ENCODE measurements at places on chromosomes 7 and 10.

- ATAC-seq: no peak
These were observed 98.3 kb upstream of the PRSS58 start for GRCh38 chr7:142356166-142356565.

DNA sequence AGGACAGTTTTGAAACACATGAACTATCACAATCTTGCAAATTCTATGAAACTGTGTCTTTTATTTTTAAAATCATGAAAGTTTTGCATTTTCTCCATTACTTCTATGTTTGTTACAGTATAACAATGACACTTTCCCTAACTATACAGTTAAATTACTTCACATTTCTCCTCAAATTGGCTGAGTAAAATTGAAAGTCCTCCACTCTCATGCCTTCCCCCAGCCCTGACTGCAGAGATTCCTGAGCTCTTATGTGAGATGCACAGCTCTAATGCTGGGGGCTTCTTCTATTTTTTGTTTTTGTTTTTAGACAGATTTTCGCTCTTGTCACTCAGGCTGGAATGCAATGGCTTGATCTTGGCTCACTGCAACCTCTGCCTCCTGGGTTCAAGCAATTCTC is 22.7 kb upstream of the MAP3K8 start:
- no peak for ATAC-seq

DNA sequence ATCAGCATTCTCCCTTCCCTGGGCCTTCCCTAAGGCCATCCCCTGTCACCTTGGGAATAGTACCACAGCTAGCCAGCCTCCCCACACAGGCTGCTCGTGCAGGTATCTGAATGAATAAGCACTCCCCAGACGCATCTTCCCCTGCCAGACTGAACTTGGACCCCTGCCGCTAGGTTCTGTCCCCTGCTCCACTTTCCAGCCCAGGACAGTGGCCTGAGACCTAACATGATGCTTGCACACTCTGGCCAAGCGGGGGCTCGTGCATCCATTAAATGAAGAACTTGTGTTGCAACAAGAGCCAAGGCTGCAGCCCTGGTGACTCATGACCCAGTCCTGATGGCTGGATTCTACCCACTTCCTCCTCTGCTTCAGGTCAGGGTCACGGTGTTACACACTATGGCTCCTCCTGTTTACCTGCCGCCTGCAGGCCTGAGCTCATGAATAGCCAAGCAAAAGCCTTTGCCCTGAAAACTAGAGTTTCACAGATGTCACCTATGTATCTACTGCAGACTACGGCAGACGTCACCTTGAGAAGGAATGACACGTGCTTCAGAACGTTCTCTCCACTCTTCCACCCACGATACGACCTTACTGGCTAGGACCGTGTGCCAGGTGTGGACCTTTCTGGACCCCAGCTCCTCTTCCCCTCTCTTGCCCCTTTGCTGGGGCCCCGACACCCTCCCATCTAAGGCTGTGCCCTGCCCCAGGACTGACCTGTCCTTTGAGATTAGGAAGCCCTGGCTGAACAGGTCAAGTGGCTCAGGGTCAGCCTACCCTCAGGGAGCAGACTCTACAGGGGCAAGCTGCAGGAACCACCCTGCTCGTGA is 6.5 kb downstream of the ASB13 start:
- peak; percentile 95 for ATAC-seq

DNA sequence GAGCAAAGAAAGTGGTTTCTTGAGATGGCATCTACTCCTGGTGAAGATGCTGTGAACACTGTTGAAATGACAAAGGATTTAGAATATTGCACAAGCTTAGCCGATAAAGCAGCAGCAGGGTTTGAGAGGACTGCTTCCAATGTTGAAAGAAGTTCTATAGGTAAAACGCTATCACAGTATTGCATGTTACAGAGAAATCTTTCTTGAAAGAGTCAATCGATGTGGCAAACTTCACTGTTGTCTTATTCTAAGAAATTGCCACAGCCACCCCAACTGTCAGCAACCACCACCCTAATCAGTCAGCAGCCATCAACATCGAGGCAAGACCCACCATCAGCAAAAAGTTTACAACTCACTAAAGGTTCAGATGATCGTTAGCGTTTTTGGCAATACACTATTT is 59.9 kb downstream of the SLC29A4 start:
- ATAC-seq: no peak

DNA sequence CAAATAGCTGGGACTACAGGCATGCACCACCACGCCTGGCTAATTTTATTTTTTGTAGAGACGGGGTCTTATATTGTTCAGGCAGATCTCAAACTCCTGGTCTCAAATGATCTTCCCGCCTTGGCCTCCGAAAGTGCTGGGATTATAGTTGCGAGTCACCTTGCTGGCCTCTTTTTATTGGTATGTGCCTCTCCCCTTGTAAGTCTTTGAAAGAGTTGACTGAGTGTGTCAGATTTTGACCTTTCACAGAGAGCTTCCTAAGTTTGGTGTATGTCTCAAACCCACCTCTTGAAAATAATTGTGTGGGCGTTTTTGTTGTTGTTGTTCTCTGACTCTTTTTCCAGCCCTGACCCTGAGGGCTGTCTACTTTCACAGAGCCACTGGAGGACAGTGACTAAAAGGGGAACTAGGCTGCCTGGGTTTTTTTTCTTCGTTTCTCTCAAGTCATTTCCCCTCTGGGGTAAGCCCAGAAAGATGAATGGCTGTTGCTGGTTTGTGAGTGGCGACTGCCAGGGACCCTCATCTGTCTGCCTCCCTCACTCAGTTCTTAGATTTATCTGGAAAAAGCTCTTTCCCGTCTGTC is 262.8 kb downstream of the ZEB1 start:
- no peak for ATAC-seq

DNA sequence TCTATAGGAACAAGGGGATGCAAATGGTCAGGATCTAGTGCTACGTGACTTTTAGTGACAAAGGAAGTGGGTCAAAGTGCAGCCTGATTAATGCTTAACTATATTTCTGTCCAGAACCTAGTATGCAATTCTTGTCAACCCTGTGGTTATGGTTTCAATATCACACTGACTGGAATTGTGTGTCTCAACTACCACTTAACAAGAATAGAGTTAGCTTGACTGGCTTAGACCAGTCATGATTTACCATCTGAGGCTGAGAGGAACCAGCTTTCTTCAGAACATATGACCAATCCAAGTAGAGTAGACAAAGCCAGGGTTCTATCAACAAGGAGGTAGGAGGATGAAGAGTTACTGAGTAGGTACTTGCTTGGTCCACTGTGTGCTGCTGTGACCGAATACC is 54.4 kb downstream of the MYPN start:
- ATAC-seq: no peak

GRCh38 chr10:79148452-79149344 is 79.9 kb downstream of the ZMIZ1 start:
- ATAC-seq: peak; percentile 57

- ATAC-seq: no peak
These were observed 153.6 kb downstream of the CELF2 start for GRCh38 chr10:11170993-11171851.

DNA sequence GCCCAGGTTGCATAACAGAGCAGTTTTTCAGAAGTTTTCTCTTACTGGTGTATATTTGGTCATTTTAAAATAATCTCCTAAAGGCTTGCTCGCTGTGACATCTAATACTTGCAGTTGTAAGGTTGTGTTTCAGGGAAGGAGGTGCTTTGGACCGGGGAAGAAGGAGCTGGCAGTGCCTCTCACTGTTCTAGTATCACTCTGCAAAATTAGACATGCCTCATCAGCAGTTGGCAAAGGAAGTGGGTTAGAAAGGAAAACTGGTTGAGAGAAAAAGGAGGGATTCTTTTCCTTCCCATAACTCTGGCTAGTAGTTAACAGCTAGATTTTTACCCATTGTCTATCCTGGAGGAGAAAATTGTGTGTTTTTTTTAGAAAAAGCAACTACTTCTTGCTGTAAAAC is 34.8 kb downstream of the CUL1 start:
- no peak for ATAC-seq

GRCh38 chr10:130023454-130024230 is 59.6 kb upstream of the EBF3 start:
- ATAC-seq: no peak

DNA sequence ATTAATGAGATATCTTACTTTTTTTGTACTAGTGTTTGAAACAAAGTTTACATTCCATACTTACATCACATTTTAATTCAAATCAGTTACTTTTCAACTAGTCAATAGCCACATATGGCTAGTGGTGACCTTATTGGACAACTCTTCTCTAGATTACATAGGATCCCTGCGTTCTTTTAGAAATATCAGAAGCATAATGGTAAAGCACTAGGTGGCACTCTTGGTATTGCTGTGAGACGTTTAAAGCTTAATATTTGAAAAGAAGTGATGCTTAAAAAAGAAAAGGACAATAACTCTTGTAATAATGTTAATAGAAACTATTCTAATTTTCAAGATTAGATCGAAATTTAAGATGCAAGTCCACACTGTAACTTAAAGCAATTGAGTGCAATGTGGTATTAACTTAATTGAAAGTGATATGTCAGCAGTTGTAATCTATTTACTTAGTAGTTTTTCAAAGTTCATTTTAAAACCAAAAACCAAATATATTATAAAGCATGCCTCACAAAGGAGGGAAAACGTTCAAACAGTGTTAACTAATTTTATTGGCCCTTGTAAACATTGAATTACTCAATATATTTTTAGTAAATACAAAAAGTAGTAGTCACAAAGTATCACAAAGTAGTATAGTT is 339.1 kb downstream of the ATRNL1 start:
- no peak for ATAC-seq

DNA sequence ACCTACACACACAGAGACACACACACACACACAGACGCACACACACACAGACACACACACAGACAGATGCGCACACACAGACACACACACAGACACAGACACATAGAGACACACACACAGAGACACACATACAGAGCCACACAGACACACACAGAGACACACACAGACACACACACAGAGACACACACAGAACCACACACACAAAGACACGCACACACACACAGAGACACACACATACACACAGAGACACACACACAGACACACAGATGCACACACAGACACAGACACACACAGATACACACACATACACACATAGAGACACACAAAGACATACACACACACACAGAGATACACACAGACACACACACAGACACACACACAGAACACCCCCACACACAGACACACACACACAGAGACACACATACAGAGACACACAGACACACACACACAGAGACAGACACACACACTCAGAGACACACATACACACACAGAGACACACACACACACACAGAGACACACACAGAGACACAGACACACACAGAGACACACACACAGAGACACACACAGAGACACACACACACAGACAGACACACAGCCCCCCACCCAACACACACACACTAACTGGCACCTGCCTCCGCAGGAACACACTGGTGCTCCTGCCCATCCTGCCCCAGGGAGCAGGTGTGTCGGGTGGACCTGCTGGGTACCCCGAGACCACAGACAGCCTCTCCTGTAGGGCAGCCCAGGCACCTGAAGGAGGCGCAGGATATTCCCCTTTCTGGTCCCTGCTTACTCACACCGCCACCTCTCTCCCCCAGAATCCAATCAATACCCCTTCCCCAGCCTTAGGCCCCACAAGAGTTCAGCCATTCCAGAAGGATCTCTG is 5.4 kb upstream of the FZD9 start:
- ATAC-seq: no peak

DNA sequence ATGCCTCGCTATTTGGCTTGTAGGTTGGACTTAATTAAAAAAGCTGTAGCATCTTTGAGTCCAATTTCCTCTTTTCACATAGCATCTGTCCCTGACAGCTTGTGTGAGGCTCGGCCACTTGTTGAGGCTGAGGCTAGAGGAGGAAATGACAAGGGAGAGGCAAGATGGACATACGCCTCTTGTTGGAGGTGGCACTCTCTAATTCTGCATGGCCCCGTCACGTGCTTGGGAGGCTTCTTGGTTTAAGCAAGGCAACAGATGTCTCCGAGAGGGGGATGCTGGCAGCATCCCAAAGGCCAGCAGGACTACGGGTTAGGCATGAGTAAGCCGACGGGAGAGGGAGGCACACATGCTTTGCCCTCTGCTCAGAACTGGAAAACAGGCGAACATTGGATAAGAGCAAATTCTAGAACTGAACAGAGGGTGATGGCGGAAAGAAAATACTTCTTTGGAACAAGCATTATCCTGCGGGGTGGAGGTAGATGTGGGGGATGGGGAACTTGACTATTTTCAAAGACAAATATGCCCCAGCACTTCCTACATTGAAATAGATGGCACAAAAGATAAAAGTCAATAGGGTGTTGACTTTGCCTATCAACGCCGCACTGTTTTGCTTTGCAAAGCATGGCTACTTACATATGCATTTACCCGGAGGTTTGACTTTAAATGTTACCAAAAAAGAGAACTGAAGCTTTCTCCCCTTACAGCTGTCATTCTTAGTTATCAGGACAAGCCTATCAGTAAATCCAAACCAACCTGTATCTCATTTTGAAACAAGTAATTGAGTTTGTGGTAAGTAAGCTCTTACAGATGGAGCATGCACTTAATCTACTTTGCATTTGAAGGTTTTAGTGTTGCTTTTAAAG is 94.8 kb downstream of the CHN2 start:
- ATAC-seq: no peak

DNA sequence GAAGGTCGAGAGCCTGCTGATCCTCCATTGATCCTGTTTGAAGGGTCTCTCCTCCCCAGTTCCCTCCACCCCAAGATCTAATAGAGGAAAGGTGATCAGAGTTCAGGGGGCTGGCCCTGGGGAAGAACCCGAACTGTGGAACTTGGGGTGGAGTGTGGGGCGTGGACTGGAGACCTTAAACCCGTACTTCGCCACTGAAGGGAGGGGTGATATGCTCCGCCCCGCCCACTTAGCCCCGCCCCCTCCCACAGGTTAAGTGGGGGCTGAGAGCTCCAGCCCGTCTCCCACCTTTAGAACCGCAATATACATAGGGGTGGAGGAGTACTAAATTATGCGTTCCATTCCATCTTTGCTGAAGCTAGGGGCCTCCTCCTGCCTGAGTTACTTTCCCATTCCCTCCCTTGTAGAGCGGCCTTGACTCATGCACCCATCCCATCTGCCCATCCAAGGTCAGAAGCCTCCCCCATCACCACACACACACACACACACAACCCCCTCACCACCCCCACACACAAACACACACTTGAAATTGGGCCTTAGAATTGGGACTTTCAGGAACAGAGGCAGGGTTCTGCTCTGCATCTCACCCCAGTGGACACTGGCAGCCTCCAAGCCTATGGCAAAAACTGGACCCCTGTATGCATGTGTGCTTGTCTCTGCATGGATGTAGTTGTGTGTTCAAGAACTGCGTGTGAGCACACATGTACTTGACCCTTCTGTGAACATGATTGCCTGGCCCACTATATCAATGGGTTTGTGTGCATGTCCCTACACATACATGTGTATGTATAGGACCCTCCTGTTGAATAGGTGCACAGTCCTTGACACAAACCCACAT is 991 bp downstream of the SEMA4G start:
- peak; percentile 14 for ATAC-seq
